H54 (cell line): ENCODE measurements at places on chromosomes 13 and 19.

GRCh38 chr19:17467471-17468301 is 2.6 kb upstream of the SLC27A1 start:
- no peak for DNase-seq

DNA sequence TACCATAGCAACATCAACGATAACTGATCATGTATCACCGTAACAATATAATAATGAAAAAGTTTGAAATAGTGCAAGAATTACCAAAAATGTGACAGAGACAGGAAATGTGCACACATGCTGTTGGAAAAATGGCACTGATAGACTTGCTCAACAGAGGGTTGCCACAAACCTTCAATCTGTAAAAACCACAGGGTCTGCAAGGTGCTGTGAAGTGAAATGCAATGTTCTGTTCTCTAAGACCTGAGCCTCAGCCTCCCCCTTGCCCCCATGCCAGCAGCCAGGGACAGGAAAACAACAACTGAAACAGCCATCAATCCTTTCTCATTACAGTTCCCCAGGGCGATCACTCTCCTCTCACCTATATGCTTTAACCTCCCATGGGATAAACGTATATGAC is 88.4 kb downstream of the USP12 start:
- no peak for DNase-seq

GRCh38 chr19:39347332-39348164 is 5.3 kb downstream of the SAMD4B start:
- DNase-seq: no peak

DNA sequence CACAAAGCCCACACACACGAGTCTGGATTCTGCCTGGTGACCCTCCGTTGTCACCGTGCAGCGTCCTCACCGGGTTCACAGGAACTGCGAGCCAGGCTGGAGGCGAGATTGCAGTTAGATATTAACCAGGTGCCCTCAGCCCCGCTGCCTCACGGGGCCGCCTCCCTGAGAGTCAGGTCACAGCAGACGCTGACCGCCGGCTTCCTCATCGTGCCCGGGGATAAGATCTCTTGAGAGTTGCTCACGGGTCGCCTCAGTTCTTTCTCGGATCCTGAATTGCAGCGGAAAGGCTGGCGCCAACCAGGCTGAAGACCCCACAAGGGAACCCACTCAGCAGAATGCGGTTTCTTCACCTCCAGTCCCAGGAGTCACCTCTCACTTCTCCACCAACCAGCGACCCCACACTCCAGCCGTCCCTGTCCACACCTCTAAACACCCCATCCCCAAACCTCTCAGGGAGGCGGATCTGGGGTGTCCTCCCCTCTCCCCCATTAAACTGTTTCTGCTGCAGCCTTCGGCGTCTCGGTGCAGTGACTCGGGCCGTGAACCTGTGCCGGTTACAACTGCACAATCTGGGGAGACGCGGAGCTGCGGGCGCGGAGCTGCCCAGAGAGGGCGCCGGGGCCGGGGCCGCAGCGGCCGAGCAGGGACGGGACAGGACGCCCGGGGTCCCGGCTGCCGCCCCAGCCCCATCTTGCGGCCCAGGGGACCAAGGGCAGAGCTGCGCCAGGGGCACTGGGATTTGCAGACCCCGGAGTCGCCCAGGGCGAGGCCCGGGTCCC is 591 bp downstream of the ZNF823 start:
- peak; percentile 15 for DNase-seq

GRCh38 chr13:48040896-48041295 is 3.4 kb downstream of the NUDT15 start:
- no peak for DNase-seq

DNA sequence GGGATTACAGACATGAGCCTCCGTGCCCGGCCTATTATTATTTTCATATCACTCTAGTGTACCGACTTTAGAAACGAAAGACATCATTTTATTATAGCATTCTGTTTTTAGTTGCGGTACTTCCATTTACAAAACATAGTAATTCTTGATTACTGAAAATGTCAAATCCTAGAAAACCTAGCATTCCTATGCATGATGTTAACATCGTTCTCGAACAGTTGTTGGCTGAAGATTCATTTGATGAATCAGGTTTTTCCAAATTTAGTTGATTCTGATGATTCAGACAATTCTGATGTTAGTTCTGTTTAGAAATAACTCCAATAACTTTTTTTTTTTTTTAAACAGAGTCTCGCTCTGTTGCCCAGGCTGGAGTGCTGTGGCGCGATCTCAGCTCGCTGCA is 11.5 kb upstream of the MTRF1 start:
- no peak for DNase-seq

- peak; percentile 47 for DNase-seq
These were observed 166.1 kb upstream of the MYO16 start for GRCh38 chr13:108463340-108463739.

DNA sequence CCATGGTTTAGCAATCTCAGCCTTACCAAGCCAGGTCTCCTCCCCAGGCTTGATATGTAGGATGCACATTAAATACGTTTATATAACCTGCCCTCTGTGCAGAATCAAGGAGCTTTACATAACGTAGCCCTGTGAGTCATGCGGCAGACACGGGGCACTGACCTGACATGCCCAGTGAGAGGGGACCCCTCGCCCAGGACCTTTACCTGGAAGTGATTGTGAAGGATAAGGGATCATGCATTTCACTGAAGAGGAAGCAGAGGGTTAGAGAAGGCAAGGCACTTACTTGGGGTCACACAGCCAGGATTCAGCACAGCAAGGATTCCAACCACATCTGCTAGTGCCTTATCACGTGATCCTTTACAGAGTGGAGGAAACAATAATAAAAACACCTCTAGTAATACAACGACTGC is 18.9 kb upstream of the FOSB start:
- no peak for DNase-seq
